ENCODE measurements at places on chromosomes 6 and 20. TPM values are rescaled to one million over a fixed set of nuclear protein-coding genes. Genes with fewer than 3 reads are reported as not detected.

DNA sequence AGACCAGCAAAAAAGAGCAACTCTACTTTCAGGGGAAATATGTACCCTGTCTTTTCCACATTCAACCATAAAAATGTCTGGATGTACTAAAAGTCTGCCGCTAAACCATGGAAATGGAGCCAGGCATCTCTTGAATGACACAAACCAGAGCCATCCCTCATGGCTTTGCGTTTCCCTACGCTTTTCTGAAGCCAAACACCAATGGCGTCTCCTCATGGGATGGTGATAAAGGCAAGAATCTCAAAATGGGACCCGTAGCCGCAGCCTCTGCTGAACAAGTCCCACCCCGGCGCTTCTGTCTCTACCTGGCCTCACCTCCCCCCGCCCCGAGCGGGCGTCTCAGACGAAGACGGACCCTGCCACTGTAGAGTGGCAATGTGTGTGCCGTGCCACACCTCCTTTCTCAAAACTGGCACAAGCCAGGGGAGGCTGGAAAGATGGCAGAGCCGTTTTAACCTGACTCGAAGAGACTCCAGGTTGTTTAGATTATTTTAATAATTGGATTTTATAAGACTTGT lies 80.3 kb upstream of the AFDN start:
- DNase-seq: no peak
- peaks cover 11% of the 10 kb centered on the region for H3K4me1 ChIP-seq
- H3K27me3 ChIP-seq: no peaks in the 10 kb centered on the region
- no peak overlapping the region for H3K4me3 ChIP-seq

DNA sequence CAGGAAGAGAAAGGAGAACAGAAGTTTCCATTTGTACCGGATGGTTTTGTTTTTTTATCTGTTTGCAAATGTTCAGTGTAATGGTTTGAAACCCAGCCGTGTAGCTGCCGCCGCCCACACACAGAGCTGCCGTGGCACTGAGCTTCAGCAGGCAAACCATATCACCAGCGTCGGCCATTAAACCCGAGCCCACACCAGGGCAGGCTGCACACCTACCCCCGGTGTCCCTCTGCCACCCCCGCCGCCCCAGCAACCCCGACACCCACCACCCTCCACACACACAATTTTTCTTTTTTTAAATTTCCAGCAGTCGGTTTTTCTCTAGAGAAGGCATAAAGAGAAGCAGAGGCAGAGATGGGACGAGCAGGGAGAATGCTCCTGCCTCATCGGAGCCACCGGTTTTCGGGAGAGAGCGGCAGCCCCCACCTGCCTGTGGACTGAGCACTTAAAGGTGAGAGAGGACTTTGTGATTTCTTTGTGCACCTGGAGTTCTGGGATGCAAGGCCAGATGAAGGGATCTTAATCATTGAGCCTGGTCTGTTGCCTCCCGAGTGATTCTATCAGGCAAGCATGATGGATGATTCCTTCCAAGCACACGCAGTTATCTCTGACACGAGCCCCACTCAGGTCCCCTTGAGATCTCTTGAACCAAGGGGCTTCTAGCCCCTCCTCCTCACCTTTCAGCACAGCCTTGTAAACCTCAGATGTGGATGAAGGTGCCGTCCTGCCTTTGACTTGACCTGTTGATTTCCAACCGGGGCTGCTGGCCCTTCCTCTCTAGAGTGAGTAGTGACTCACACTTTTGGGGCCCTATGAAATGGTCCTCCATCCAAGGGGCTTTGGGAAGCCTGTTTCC lies 17.5 kb upstream of the ZNF831 start:
- H3K4me1 ChIP-seq: no peaks in the 10 kb centered on the region
- H3K4me3 ChIP-seq: no peak overlapping the region
- no peak for DNase-seq
- H3K27ac ChIP-seq: no peak overlapping the region
- no peaks in the 10 kb centered on the region for H3K36me3 ChIP-seq

Gene ZDHHC14
- total RNA-seq: 3.5 TPM

Gene RNF8
- 4.8 TPM for total RNA-seq

- no peaks in the 10 kb centered on the region for H3K36me3 ChIP-seq
- peak; percentile 88 for DNase-seq
- peaks cover 40% of the 10 kb centered on the region for H3K4me1 ChIP-seq
- no peak overlapping the region for H3K4me3 ChIP-seq
- no peaks in the 10 kb centered on the region for H3K27me3 ChIP-seq
These were observed 115.4 kb downstream of the SLX4IP start for GRCh38 chr20:10550204-10551118.

Gene ASIP
- not detected for total RNA-seq

Gene TULP4
- total RNA-seq: 46.3 TPM

- peak overlapping the region; percentile 82 for H3K4me3 ChIP-seq
- no peaks in the 10 kb centered on the region for H3K27me3 ChIP-seq
- peak; percentile 70 for DNase-seq
- peak overlapping the region; percentile 97 for H3K27ac ChIP-seq
These were observed 2.3 kb upstream of the MARCKS start for GRCh38 chr6:113854531-113855499.

GRCh38 chr6:129936329-129937165 lies 75.4 kb upstream of the TMEM244 start:
- no peak overlapping the region for H3K4me3 ChIP-seq
- no peak for DNase-seq
- no peaks in the 10 kb centered on the region for H3K36me3 ChIP-seq
- H3K27me3 ChIP-seq: no peaks in the 10 kb centered on the region
- H3K27ac ChIP-seq: no peak overlapping the region

DNA sequence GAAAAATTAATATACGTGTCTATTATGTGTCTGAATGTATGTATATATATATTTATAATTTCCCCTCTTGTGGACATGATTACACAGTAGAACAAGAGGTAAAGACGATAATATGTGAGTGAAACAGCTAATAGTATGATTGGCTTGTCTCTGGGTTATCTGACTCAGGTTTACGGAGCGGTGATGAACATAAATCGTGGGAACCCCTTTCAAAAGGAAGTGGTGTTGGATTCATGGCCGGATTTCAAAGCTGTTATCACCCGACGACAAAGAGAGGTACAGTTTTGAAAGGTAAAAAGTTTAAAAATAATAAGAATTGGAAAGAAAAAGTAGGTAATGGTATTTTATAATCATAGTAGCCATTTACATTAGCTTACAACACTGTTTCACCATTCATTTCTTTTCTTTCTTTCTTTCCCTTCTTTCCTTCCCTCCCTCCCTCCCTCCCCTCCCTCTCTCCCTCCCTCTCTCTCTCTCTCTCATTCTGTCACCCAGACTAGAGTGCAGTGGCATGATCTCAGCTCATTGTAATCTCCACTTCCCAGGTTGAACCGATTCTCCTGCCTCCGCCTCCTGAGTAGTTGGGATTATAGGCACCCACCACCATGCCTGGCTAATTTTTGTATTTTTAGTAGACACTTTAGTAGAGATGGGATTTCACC lies 15.9 kb downstream of the GLYATL3 start:
- H3K27ac ChIP-seq: no peak overlapping the region
- H3K4me3 ChIP-seq: no peak overlapping the region
- no peaks in the 10 kb centered on the region for H3K27me3 ChIP-seq
- no peaks in the 10 kb centered on the region for H3K36me3 ChIP-seq
- H3K4me1 ChIP-seq: peaks cover 12% of the 10 kb centered on the region
- no peak for DNase-seq

GRCh38 chr20:11582060-11582459 lies 335.6 kb upstream of the BTBD3 start:
- H3K4me1 ChIP-seq: no peaks in the 10 kb centered on the region
- no peaks in the 10 kb centered on the region for H3K36me3 ChIP-seq
- H3K27me3 ChIP-seq: no peaks in the 10 kb centered on the region
- no peak overlapping the region for H3K4me3 ChIP-seq
- no peak for DNase-seq
- no peak overlapping the region for H3K27ac ChIP-seq

Gene NOX3
- not detected for total RNA-seq

- no peaks in the 10 kb centered on the region for H3K27me3 ChIP-seq
- H3K36me3 ChIP-seq: no peaks in the 10 kb centered on the region
- peaks cover 37% of the 10 kb centered on the region for H3K4me1 ChIP-seq
- no peak overlapping the region for H3K4me3 ChIP-seq
- no peak overlapping the region for H3K27ac ChIP-seq
- DNase-seq: no peak
These were observed 19.4 kb downstream of the PTPRK start for GRCh38 chr6:128500749-128501600.

Data from pancreas (tissue), 10 donors.